ENCODE measurements at places on chromosomes 3 and 15.

- ATAC-seq = no peak
These were observed 20.7 kb downstream of the SLCO3A1 start for GRCh38 chr15:91874171-91874570.

GRCh38 chr15:35038626-35039451 is 46.3 kb downstream of the NANOGP8 start:
- ATAC-seq = peak; percentile 60

GRCh38 chr15:86399041-86399954 is 319.6 kb downstream of the AGBL1 start:
- no peak for ATAC-seq

DNA sequence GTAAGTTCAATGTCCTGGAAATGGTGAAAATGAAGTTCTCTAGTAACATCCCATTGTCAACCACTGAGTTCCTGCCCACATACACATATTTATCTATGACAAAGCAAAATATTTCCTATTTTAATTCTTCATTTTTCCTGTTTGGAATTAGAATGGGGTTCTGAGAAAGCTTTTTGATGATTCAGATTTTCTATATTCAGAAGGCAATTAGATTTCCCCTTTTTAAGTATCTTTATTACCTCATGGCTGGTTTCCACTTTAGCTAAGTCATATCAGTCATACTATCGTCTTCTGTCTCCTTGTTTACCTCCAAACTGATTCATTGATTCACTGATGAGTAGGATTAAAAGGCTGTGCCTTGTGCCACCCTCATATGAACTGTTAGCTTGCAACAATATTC is 17.9 kb downstream of the ETFA start:
- ATAC-seq = no peak

DNA sequence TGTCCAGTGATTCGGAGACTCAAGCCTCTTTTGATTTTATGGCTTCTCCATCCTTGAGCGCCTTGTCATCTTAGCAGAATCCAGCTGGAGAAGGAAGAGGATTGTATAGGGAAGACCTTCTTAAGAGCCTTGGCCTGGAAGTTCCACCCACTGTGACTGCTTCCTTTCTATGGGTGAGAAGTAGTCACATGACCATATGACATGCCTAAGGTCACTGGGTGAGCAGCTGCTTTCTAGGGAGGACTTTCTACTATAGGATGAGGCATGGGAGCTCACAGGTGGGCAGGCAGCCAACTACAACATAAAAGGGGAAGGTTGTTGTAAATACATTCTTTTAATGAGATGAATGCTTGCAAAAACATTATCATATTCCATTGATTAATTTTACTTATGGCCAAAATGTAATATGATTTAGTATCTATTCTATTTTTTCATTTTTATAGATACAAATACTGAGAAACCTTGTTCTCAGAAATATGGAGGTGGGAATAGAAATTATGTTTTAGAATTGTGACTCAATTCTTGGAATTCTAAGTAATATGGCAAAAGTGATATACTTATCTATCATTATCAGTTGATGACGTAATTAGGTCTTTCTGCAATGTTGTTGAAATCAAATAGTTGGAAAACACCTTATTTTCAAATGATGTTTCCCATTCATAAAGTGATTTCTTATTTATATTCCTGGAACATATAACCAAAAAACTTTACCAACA is 53.6 kb upstream of the MINAR1 start:
- no peak for ATAC-seq

DNA sequence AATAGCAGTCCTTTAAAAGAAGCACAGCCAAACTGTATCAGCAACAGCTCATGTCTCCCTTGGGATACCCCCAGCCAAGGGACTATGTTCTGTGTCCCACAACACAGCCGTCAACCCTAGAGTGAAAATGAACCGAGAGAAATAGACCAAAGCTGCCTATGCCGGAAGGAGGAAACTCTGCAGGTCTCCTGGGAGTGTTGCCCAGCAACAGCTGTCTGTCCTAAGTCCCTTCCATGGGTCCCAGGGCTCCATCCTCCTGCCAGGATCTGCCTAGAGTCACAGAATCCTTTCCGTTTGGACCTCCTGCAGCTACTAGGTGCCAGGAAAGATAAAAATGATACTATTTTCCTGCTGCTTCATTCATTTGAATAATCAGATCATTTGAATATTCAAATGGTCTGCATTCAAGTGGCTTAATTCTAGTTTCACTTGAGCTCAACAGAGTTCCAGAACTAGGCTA is 53.1 kb downstream of the TRANK1 start:
- peak; percentile 32 for ATAC-seq

GRCh38 chr3:149270180-149270579 is 48.6 kb upstream of the CP start:
- no peak for ATAC-seq

- no peak for ATAC-seq
These were observed 231.1 kb downstream of the ADAMTS9 start for GRCh38 chr3:64456674-64457073.

- ATAC-seq = no peak
These were observed 175.5 kb upstream of the CADM2 start for GRCh38 chr3:84783281-84783680.

DNA sequence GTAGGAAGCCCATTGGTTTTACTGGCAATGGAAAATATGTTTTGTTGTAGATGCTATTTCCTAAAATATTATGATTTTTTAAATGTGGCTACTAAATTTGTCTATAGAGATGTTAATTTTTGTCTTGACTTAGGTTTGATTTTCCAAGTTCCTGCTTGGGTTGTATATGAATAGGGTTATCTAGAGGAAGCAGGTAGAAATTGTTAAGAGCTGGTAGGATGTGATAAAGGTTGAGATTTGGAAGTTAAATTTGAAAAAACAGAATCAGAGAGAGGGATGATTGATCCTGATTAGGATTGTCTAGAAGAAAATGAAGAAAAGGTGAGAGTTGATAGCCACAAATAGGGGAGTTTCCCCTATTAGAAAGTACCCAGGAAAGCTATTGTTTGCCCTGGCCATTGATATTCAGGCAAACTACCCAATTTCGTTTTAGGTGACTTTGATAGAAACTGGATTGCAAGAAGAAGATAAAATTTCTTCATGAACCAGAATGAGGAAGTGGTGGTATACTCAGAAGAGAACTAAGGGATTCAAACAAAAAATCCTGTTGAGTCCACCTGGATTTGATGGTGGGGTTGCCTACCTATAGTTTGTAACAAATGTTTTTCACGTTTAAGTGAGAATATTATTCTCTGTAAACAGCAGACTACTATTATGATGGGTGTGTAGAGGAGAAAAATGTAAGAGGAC is 91.2 kb upstream of the PHLDB2 start:
- no peak for ATAC-seq

GRCh38 chr15:62482785-62483429 is 317.8 kb upstream of the C2CD4B start:
- no peak for ATAC-seq

- no peak for ATAC-seq
These were observed 31.3 kb upstream of the FOXP1 start for GRCh38 chr3:71614869-71615268.

DNA sequence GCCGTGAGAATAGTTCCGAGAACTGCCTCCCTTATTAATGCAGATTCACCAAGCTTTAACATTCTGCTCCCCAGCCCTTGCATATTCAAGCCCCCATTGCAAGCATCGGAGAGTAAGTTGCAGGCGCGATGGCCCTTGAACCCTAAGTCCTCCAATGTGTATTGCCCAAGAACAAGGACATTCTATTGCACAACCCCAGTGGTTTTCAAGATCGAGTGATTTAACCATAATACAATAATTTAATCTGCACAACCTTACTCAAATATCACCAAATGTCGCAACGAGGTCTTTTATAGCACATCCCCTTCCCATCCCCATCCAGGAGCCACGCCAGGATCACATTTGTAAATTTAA is 21.7 kb upstream of the PLXND1 start:
- ATAC-seq = no peak
